ENCODE measurements at places on chromosomes 12 and 14.
A peak's percentile ranks its signal among the peaks of the same experiment; 100 is the strongest.

DNA sequence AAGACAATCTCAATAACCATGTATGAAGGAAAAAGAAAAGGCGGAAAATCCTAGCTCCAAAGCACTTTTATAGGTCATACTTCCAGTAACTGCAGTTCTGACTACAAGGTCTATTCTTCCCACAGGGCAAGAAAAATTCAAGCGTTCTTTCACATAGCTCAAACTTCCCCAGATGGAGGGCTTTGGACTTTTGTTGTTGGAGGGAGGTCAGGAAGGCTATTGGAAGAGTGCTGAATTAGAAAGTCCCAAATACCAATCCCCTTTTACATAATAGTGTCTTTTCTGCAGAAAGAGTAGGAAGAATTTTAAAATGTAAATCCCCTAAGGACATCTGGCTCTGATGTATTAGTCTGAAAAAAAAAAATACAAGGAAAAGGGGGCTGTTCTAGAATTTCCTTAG is 309.4 kb downstream of the MDGA2 start:
- no peak for DNase-seq

DNA sequence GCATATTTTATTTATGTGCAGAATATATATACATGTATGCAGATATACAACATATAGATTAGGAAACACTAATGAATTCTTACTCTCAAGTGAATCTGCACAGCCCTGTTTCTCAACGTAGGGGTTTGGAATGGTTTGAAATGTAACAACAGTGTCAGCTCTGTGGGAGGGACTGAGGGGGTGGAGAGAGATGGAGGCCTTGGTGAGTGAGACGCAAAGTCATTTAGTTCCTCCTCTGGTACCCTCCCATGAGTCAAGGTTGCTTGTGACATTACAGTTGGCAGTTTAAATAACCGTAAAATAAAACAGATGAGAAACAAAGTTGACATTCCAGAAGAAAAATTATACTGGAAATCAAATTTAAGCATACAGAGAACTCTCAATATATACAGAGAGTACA is 313.0 kb upstream of the PRKD1 start:
- DNase-seq, result no peak

DNA sequence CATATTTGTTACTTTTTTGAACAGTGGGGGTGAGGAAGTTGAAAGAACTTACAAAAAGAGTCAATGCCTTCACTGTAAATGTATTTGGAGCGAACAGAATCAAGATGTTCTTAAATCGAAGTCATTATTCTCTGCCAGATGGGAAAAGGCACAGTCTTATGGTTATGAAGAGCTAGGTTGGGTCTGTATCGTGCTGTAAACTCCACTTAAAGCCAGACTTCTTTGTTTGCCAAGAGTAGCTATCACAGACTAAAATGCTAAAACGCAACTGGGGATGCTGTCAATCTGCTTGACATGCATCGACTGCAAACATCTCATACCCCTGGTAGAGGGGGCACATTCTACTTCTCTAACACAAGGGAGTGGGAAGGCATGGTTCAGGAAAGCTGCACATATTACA is 160.4 kb downstream of the DACT1 start:
- no peak for DNase-seq

GRCh38 chr12:88715673-88716072 is 135.4 kb upstream of the KITLG start:
- no peak for DNase-seq

DNA sequence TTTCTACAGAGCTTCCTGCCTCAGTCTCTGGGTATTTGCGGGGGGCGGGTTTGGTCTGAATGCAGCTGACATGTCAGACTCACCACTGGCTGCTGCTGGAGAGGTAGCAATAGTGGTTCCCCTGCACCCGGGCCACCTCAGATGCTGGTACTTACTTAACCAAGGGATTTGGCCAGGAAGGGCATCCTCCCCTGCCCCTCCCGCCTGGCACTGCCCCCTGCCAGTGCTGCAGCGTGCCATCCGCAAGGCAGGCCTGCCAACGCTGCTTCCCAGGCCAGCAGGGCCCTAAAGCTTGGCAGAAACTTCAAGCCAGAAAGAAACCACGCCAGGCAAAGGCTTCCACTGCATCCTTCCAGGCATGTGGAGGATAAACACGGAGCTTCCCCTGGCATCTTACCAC is 22.1 kb downstream of the RAB35 start:
- DNase-seq, result no peak

- no peak for DNase-seq
Measured at GRCh38 chr12:58668871-58669270, 251.4 kb downstream of the LRIG3 start.

DNA sequence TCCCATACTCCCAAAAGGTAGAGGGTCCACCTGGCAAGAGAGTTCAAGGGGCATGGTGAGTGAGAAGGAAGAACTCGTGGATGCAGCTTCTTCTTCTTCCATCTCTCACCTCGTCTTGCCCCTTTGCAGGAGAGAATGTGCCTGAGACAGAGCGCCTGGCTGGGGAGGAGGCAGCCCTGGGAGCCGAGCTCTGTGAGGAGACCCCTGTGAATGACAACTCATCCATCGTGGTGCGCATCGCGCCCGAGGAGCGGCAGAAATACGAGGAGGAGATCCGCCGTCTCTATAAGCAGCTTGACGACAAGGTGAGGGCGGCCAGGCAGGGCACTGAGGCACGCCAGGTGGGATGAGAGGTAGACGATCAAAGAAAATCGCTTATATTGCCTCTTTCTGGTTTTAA is 20.0 kb downstream of the KIF5A start:
- DNase-seq, result no peak

DNA sequence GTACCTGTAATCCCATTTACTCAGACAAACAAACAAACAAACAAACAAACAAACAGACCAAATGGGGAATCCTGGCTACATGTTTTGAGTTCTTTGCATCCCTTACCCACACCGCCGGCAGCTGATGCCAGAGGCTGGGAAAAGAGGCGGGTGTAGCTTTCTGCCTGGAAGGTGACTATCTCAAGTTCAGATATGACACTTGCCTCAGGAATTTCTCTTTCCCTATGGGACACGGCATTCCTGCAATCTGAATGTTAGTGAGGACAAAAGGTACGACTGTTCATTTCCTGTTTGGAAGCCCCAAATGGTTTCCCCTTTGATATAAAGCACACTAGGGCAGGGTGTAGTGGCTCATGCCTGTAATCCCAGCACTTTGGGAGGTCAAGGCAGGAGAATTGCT is 2.9 kb downstream of the MYL2 start:
- no peak for DNase-seq

DNA sequence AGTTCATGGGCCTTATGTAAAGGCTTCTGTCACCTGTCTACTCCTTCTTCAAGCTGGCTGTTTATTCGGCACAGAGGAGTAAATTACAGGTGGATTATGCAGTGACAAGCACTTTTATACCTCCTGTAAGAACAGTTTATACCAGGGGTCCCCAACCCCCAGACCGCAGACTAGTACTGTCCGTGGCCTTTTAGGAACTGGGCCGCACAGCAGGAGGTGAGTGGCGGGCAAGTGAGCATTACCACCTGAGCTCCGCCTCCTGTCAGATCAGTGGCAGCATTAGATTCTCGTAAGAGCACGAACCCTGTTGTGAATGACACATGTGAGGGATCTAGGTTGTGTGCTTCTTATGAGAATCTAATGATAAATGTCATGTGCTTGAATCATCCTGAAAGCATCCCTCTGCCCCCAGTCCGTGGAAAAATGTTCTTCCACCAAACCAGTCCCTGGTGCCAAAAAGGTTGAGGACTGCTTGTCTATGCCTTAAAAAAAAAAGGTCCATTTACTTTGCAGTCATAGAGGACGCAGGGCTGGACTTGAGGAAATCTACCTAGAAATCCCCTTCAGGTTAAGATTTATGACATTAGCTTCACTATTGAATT is 78.8 kb downstream of the ETV6 start:
- DNase-seq, result no peak

DNA sequence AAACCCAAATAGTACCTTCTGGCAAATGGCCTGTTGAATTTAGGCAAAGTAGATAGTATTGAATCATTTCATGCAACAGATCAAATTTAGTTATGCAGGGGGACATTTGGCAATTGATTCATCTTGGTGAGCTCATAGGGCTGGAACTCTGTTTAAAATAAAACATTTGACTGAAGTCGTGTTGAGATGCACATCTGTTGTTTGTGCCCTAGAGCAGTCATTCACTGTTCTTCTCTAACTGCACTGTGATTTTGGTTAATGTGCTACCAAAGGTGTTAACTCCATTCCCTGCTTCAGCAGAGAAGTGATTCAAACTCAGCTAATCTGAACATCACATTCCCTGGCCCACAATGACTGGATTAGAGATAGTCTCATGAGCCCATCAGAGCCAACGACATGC is 44.0 kb upstream of the CSRP2 start:
- no peak for DNase-seq

GRCh38 chr14:60277605-60278190 is 28.7 kb downstream of the PPM1A start:
- DNase-seq, result no peak

DNA sequence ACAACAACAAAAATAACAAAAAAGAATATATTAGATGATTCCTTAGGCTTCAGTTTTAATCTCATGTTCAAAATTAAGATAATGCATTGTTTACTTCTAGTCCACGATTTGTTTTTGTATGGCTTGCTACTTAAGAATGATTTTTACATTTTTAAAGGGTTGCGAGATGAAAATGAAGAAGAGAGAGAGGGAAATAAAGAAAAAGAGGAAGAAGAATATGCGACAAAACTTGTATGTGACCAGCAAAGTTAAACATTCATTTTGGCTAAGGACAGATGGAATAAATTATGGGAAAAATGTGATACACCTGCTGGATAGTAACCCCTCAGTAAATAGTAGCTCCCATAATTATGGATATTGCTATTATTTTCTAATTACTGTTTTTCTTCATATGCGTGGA is 1.2 kb upstream of the GIT2 start:
- DNase-seq, result no peak

DNA sequence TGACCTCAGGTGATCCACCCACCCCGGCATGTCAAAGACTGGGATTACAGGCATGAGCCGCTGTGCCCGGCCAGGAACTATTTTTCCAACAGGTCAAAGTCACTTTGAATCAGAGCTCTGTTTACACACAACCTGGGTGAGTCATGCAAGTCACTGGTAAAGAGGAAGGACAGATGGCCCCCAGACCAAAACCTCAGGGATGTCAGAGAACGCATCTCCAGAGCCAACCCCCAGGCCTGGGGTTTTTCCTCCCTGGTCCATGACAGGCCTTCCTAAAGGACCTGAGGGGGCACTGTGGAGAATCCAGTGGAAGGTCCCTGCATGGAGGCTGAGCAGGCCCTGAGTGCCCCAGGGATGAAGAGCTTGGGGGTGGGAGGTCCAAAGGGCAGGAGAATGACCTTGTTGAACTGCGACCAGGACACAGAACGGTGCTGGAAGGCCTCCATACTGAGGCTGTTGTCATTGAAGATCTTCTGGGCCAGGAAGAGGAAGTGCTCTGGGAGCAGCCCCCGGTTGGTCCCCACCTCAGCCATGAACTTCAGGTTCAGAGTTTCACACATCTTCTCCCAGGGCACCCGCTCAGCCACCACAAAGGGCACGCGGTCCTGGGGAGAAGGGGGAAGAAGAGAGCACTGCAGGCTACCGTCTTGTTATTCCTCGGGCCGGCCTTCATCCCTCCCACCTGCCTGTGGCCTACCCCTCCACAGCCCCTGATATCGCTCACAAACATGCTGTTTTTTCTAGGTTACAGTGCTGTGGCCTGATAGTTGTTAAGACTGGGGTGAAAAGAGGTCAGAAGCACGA is 9.1 kb downstream of the STAT6 start:
- peak; percentile 70 for DNase-seq

- DNase-seq, result no peak
Measured at GRCh38 chr12:109458771-109459208, 18.3 kb downstream of the KCTD10 start.

GRCh38 chr14:99521176-99522024 is 40.2 kb downstream of the CCNK start:
- no peak for DNase-seq

DNA sequence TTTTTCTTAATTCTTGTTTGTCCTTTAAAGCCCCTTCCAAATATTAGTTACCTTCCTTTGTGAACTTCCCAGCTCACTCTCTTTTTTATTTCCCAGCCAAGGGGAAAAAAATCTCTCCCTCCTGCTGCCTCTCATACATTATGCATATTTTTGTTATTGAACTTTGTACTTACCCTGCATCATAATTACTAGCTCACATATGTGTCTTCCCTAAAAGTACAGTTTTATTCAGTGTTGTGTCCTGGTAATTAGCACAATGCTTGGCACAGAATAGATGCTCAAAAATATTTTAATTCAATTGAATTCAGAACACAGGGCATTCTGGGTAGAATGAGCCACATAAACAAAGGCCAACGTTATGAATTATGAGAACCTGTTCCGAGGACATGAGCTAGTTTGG is 91.9 kb downstream of the SCN8A start:
- DNase-seq, result no peak

GRCh38 chr12:51000245-51000644 is 25.9 kb downstream of the SLC11A2 start:
- no peak for DNase-seq

- DNase-seq, result peak; percentile 84
Measured at GRCh38 chr12:55797068-55797467, 20.5 kb downstream of the SARNP start.

Data from hematopoietic multipotent progenitor cell treated with erythropoietin and hydrocortisone succinate and interleukin-3 and kit ligand, for 6 days (in vitro differentiated cells).